Amniotic epithelial cell (primary cell): ENCODE measurements at places on chromosomes 16 and 17.

- peak; percentile 3 for DNase-seq
These were observed 549 bp downstream of the SLC26A11 start for GRCh38 chr17:80220736-80221215.

DNA sequence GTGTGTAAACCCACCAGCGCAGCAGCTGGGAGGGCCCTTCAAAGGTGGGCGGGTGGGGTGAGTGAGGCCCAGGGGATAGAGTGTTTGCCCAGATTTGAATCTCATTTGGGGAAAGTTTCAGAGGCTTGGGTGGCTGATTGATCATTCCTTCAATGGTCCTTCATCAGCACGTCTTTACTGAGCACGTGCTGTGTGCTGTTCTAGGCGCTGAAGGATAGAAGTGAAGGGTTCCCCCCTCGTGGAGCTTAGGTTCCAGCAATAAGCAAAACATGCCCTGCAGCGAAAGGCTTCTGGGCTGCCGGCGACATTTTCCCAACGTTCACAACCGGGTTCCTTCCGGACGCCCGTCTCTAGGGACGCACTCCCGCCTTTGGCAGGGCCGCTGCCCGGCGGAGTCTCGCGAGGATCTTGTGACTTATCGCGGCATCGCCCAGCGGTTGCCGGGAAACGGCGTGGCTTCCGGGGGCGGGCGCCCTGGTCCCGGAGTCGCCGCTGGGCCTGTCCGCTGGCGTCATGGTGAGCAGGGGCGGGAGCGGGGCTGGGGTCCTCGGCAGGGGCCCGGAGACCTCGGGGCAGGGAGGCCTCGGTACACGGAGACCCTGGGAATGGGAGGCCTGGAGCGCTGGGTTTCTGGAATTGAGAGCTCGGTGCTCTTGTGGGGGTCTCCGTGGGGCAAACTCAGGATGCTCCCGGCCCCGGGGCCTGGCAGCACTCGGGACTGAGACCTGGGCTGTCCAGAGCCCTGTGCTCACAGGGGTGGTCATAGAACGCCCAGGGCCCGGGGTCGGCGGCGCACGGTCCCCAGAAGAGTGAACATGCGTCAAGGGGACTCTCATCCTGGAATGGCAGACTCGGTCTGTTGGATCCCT lies 3.2 kb upstream of the DBNDD1 start:
- peak; percentile 75 for DNase-seq

DNA sequence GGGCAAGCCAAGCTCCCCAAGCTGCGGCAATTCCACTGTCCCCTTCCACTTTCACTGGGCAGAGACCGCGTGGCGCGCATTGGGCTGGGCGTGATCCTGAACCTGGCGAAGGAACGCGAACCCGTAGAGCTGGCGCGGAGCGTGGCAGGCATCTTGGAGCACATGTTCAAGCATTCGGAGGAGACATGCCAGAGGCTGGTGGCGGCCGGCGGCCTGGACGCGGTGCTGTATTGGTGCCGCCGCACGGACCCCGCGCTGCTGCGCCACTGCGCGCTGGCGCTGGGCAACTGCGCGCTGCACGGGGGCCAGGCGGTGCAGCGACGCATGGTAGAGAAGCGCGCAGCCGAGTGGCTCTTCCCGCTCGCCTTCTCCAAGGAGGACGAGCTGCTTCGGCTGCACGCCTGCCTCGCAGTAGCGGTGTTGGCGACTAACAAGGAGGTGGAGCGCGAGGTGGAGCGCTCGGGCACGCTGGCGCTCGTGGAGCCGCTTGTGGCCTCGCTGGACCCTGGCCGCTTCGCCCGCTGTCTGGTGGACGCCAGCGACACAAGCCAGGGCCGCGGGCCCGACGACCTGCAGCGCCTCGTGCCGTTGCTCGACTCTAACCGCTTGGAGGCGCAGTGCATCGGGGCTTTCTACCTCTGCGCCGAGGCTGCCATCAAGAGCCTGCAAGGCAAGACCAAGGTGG lies 9.8 kb downstream of the SARM1 start:
- DNase-seq: no peak

DNA sequence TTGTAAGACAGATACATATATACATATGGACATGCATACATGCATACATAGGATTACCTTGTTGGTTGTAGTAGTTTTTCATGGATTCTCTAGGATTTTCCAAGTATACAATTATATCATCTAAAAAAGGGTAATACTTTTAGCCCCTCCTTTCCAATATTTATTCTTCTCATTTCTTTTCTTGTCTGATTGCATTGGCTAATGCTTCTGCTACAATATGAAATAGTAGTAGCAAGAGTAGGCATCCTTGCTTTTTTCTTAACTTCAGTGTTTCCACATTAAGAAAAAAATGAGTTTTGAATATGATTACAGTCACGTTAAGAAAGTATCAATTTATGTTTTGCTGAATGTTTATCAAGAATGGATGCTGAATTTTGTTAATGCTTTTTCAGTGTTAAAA lies 58.0 kb downstream of the RBFOX3 start:
- DNase-seq: no peak

DNA sequence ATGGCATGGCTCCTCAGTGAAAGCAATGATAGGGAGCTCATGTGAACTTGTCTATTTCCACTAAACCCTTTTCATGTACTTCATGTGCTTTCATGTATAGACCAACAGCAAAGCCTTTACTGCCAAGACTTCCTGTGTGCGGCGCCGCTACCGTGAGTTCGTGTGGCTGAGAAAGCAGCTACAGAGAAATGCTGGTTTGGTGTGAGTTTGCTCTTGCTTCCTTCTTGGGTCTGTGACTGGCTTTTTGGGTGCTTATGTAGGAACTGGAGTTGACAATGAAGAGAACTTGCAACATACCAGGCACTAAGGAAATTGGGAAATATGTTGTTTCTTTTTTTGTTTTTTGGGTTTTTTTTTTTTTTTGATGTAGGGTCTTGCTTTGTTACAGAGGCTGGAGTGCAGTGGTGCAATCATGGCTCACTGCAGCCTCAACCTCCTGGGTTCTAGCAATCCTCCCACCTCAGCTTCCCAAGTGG lies 5.7 kb downstream of the SNX11 start:
- DNase-seq: no peak

DNA sequence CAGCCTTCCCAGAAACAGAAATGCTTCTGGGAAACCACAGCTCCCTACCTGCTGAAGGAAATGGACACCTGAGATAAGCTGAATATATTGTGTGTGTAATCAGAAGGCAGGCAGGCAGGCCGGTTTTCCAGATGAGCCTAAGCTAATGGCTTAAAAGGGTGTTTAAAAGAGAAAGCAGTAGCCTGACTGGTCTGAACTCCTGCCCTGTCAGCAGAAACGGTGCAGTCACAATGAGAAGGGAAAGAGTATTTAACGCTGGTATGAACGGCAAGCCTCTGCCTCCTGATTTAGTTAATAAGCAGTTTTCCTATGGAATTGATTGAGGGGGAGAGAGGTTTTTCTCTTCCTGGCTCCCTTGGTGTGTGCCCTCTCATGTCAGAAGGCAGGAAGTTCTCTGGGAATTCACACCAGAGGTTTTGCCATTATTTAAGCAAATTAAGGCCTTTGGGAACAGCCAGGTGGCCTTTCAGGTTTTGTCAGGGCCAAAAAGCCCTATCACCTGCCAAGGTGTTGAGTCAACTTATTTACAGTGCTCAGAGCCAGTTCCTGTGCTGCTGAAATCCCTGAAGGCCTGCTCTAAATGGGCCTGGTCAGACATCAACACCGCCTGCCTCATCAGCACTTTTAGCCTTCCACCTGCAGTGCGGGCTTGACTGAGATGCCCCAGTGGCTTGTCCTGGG lies 41.6 kb downstream of the CDH1 start:
- no peak for DNase-seq

DNA sequence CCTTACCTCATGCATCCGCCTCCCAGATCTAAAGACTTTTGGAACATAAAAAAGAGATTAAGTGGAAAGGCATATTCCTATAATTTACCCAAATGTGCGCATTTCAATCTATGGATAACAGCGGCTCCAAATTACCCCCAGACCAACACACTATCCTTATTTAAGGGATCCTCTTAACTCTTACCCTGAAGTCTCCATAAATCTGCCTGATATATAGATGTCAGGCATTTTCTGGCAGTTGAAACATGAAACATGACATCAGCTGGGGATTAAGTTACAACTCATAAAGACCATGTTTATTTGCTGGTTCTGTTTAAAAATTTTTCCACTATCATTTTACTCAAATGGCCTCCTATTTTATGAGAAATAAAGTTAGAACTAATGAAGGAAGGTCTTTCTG lies 478.5 kb upstream of the SALL1 start:
- DNase-seq: no peak

GRCh38 chr17:16439303-16439791 lies 24.0 kb downstream of the TRPV2 start:
- peak; percentile 36 for DNase-seq

DNA sequence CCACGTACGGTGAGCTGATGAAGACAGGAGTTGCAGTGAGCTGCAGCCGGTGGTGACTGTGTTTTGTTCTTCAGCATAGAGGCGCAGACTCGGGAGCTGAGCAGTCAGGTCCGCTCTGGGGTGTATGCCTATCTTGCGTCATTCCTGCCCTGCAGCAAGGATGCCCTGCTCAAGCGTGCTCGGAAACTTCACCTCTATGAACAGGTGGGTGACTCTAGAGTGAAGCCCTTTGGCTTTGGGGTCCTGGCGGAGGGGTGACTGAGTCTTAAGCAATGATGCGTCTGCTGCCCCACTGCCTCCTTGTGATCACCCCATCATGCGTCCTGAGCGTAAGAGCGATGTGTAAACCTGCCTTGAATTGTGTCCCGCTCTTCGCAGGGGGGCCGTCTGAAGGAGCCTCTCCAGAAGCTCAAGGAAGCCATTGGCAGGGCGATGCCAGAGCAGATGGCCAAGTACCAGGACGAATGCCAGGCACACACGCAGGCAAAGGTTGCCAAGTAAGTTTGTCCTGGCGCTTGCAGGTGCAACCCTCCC lies 22.9 kb downstream of the UBN1 start:
- no peak for DNase-seq

- DNase-seq: no peak
These were observed 14.2 kb downstream of the SOX8 start for GRCh38 chr16:995783-996182.

- no peak for DNase-seq
These were observed 14.0 kb downstream of the SRR start for GRCh38 chr17:2317796-2318195.

- DNase-seq: no peak
These were observed 409 bp downstream of the ACSF2 start for GRCh38 chr17:50426472-50426782.

DNA sequence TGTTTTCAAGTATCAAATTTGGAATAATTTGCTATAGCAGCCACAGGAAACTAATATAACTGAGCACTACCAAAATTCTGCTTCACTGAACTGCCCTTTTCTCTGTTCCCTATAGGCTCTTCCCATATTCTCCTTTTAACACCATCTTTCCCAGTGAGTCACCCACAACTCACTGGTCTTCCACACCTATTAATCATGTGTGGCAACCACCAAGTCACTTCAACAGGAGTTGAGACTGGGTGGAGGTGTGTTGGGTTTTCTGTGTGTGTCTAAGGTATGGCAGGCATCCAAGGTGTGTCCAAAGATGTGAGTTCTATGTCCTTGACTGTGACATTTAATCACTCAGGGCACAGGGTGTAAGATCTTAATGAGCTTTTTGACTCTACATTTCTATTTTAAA lies 610.0 kb upstream of the CDH11 start:
- DNase-seq: peak; percentile 61

GRCh38 chr16:89272631-89273030 lies 55.1 kb downstream of the ZNF778 start:
- DNase-seq: no peak

GRCh38 chr16:4015275-4016004 lies 100.8 kb downstream of the ADCY9 start:
- peak; percentile 76 for DNase-seq

DNA sequence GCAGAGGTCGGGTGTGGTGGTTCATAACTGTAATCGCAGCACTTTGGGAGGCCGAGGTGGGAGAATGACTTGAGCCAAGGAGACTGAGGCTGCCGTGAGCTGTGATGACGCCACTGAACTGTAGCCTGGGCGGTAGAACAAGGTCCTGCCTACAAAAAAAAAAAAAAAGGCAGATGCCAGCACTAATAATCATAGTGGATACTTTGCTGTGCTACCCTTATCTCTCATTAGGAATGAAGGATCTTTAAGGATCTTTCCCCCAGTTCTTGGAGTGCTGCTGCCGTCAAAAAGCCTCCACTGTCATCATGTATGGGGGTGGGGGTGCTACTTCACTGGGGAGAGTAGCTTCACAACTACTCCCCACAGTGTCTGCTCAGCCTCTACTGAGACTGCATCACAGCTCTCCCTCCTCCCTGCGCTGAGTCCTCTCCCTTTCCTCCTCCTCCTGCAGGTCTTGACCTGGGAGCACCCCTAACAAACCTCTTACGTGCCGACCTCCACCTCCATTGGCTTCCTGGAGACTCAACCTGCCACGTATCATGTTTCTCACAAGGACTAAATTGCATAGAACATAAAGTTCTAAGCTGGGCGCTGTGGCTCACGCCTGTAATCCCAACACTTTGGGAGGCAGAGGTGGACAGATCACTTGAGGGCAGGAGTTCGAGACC lies 24.4 kb upstream of the ST6GALNAC1 start:
- DNase-seq: peak; percentile 91

DNA sequence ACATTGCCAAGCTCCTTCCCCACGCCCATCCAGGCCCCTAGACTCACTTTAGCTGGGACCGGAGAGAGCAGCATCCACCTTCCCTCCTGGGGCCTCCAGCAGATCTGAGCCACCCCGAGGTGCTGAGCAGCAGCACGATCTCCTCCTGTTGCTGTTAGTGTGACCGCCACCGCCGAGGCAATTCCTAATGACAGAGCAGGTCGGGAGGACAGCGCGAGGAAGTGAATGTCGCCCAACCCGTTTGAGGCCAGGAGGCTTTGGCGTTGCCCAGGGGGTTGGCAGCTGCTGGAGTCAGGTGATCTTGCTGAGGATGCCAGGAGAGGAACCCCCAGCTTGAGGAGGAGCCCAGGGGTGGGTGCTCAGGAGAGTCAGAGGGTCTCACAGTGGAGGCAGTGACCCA lies at the start of gene RNF222:
RNF222 (minus strand) TSS at position 192 of the 400 bp plus-strand sequence. CDS start 4,366 bp downstream, outside the sequence.
- DNase-seq: no peak

GRCh38 chr17:3602499-3602898 lies 6.7 kb downstream of the TRPV1 start:
- DNase-seq: peak; percentile 16

- DNase-seq: peak; percentile 3
These were observed 208.9 kb downstream of the SHISA9 start for GRCh38 chr16:13110124-13110796.

DNA sequence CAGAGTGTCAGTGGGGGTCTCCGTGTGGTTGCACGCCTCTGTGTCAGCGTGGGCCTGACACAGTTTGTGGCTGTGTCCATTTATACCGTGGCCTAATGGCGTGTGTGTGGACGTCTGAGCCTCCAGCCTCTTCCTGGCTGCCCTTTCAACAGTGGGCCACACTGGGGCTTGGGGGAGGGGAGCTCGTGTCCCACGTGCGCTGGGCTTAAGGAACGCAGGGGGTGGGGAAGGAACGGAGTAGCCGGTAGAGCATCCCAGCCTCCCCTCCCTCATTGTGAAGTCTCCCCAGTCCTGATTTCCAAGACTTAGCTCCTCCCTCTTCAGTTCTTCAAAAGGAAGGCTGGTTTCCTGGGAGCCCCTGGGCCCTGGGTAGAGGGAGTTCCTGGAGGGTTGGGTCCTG lies 9.5 kb upstream of the HES7 start:
- no peak for DNase-seq
